ENCODE measurements at places on chromosomes 1 and 21. TPM values are rescaled to one million over a fixed set of nuclear protein-coding genes. Genes with fewer than 3 reads are reported as not detected.

Gene NBPF10
- 0.35 TPM for polyA plus RNA-seq

Gene TSPEAR
- polyA plus RNA-seq, result 0.45 TPM

Gene CYP2J2
- polyA plus RNA-seq, result 1.4 TPM

Gene ATP13A2
- 31.8 TPM for polyA plus RNA-seq

Gene THEM5
- polyA plus RNA-seq, result 0.38 TPM

Gene BNIPL
- 0.59 TPM for polyA plus RNA-seq

Gene TEDDM1
- not detected for polyA plus RNA-seq

Gene ZNF644
- 101 TPM for polyA plus RNA-seq

Gene LRRC38
- polyA plus RNA-seq, result not detected

Gene ZBTB37
- polyA plus RNA-seq, result 1.4 TPM

Gene EMC1
- polyA plus RNA-seq, result 18.4 TPM

Gene VANGL2
- 17.7 TPM for polyA plus RNA-seq

Gene FMOD
- polyA plus RNA-seq, result 0.27 TPM

Gene CAMK1G
- 0.32 TPM for polyA plus RNA-seq

Gene BRINP2
- polyA plus RNA-seq, result 0.30 TPM

Gene OR4F29
- not detected for polyA plus RNA-seq

Gene RNU1-4
- not detected for polyA plus RNA-seq

Gene KRTAP12-2
- not detected for polyA plus RNA-seq

Gene CELA2A
- polyA plus RNA-seq, result not detected

Gene COL18A1
- polyA plus RNA-seq, result 38.4 TPM

Gene GOLT1A
- polyA plus RNA-seq, result 7.2 TPM

Gene SLC1A7
- polyA plus RNA-seq, result not detected

Gene GRIK3
- polyA plus RNA-seq, result 0.31 TPM

Gene TAS1R1
- polyA plus RNA-seq, result 0.19 TPM

Gene PADI2
- 1.7 TPM for polyA plus RNA-seq

Gene RGS1
- polyA plus RNA-seq, result not detected
